ENCODE measurements at places on chromosomes 3 and 15.

- DNase-seq = no peak
Observed at GRCh38 chr15:51128701-51129100, 34.0 kb upstream of the TNFAIP8L3 start.

DNA sequence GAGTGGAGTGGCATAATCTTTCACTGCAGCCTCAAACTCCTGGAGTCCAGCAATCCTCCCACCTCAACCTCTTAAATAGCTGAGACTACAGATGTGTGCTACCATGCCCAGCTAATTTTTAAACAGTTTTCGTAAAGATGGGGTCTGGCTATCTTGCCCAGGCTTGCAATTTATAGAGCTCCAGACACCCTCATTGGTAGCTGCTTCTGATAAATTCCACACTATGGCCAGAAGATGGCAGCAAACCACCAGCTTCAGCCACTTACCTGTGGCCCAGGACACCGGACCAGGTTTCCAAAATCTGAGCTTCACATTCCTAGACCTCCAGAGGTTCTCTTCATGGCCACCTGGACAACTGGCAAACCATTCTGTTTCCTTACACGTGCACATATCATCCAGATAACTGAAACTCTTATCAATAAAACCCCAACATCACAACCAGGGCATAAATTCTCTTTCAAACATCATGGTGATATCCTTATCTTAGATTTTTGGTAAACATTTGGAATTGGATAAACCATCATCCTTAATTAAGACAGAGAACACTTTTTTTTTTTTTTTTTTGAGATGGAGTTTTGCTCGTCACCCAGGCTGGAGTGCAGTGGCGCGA is 28.9 kb downstream of the FBXW12 start:
- DNase-seq = peak; percentile 59

- no peak for DNase-seq
Observed at GRCh38 chr15:68921926-68922325, 8.4 kb upstream of the SPESP1 start.

DNA sequence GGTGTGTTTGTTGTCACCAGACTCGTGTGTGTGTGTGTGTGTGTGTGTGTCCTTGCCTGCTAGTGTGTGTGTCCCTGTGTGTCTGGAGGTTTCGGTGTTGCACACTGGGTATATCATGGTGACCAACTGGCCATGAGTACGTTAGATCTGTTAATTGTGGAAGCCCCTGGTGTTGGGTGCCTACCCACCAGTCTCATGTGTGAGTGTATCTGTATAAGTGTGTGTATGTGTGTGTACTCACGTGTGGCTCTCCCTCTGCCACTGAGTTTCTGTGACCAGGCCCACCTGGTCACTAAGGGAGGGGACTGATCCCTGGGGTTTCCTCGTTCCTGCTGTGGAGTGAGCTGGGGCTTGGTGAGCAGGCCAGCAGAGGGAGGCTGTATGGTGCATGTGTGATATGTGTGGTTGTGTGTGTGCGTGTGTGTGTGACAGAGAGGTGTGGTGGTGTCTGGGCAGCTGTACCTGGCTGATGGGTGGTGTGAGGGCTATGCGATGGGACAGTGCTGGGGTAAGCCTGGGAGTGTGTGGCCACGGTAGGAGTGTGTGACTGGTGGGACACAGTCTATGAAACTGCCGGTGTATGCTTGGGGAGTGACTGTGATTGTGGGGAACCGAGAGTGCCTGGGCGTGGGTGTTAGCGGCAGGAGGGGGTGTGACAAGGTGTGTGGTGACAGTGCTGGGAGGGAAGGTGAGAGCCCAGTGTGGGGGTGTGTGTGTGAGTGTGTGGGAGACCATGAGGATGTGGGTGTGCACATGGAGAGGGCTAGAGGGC is 1.8 kb downstream of the PRKCD start:
- no peak for DNase-seq

GRCh38 chr3:25527801-25528200 is 99.7 kb downstream of the RARB start:
- DNase-seq = no peak

- DNase-seq = no peak
Observed at GRCh38 chr3:142852009-142852408, 36.9 kb downstream of the PCOLCE2 start.

- DNase-seq = no peak
Observed at GRCh38 chr15:60853109-60853508, 374.2 kb upstream of the ICE2 start.

- DNase-seq = no peak
Observed at GRCh38 chr3:99315896-99316295, 322.5 kb upstream of the COL8A1 start.

- DNase-seq = no peak
Observed at GRCh38 chr15:93520206-93520605, 431.2 kb upstream of the RGMA start.

GRCh38 chr3:150158943-150159625 is 188.4 kb upstream of the PFN2 start:
- no peak for DNase-seq

DNA sequence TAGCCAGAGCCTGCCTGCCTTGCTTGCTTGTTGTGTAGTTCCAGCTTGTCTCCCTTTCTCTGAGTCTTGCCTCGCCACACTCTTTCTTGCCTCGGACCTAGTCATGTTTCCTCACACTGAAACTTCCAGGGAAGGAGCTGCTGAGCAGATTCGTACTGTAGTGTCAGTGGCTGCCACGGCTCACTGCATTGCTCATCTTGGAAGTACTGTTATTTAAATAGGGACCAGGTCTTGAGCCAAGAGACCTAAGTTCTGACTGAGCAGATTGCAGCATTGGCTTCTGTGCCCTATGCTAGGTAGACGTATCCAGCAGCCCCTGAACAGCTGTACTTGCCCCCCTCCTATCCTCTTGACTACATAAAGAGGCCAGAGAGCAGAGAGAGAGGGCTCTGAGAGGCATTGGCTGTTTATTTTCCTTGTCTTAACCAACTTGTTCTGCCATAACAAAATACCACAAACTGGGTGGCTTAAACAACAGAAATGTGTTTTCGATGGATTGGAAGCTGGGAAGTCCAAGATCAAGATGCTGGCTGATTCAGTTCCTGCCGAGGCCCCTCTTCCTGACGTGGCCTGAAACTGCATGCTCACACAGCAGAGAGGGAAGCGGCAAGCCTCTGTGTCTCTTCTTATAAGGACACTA is 5.8 kb upstream of the RARRES1 start:
- DNase-seq = no peak

DNA sequence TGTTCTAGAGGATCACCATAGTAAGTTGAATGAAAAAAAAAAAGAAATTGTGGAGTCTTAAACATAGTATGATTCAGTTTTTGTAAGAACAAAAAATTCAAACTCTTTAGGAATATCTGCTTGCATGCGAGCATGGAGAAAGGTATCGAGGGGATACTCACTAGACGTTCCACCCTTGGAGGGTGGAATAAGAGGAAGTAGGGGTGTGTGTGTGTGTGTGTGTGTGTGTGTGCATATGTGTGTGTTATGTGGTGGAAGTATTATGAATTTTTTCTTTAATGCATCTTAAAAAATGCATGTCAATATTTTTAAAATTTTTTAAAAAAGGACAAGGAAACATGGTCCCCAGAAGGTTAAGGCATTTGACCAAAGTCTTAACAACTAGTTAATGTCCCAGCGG is 26.5 kb upstream of the SIAH2 start:
- peak; percentile 10 for DNase-seq

DNA sequence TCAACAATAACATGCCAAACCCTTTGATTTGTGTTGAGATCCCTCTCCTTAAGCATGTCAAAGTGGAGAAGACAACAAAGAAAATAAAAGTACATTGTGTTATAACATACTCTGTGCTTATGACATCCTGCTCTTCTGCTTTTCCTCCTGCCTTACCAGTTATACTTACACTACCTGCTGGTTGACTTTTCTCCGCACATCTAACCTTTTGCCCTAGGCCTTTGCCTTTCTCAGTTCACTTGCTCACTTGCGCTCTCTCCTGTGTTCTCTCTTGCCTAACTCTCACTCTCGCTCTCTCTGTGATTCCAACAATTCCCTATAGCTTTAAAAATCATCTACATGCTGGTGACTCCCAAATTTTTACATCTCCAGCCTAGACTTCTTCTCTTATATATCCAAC is 5.7 kb downstream of the DNAH12 start:
- DNase-seq = no peak
